T-helper 17 cell (primary cell): ENCODE measurements at places on chromosomes 6 and 20. TPM values are rescaled to one million over a fixed set of nuclear protein-coding genes. Genes with fewer than 3 reads are reported as not detected.

DNA sequence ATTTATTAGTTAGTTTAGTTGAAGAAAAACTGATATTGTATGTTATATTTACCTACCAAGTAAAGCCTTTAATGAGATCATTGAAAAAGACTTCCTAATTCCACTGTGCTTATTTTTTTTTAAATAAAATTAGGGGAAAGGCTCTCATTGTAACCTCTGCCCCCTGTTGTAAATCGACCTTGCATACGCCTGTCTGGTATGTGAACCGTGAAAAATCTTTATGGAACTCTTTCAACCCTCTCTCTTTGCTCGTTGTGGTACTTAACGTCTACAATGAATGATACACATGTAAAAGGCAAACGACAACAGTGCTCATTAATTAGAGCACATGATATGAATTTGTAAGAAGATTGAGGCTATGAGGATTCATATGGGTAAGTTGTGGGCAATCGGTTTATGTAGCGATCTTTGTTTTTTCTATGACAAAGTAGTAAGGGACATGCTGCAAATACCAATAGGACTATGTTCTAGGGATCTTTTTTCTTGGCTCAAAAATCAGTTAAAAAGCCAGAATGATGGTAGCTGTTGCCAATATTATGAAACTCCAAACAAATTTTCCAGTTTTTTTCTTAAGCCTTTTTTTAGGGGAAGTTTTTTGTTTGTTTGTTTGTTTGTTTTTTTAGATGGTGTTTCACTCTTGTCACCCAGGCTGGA is 119.0 kb upstream of the MCHR2 start:
- no peak overlapping the region for H3K4me3 ChIP-seq
- peaks cover 43% of the 10 kb centered on the region for H3K27me3 ChIP-seq
- H3K36me3 ChIP-seq: no peaks in the 10 kb centered on the region
- no peak overlapping the region for H3K27ac ChIP-seq

DNA sequence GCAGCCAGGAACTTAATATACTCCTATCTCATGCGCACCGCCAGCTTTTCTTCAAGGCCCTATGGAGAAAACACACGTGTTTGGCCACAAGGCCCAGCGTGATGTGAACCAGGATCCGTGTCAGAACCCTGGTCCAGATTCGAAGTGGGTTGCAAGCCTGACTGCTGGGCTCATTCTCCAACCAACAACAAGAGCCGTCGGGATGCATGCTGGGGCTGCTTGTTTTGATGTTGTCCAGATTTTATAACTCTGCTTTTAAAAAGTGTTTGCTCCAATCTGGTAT is 463 bp upstream of the SLC22A2 start:
- no peak for DNase-seq
- H3K4me1 ChIP-seq: no peaks in the 10 kb centered on the region
- no peak overlapping the region for H3K27ac ChIP-seq
- no peak overlapping the region for H3K4me3 ChIP-seq
- peaks cover 2% of the 10 kb centered on the region for H3K36me3 ChIP-seq
- H3K27me3 ChIP-seq: peaks cover 72% of the 10 kb centered on the region

FAXC gene
- not detected for total RNA-seq

PDE7B gene
- total RNA-seq: 0.18 TPM

PCK1 gene
- total RNA-seq: not detected

WDR46 gene
- 38.6 TPM for total RNA-seq

GRCh38 chr6:35165630-35166071 is 24.5 kb upstream of the TCP11 start:
- no peak for DNase-seq
- H3K4me3 ChIP-seq: no peak overlapping the region
- peaks cover 53% of the 10 kb centered on the region for H3K27me3 ChIP-seq

ARHGAP40 gene
- not detected for total RNA-seq

- no peaks in the 10 kb centered on the region for H3K36me3 ChIP-seq
- DNase-seq: no peak
- no peak overlapping the region for H3K27ac ChIP-seq
Observed at GRCh38 chr20:57713505-57713903, 3.7 kb upstream of the PMEPA1 start.

COX7A2 gene
- total RNA-seq: 189 TPM

DNA sequence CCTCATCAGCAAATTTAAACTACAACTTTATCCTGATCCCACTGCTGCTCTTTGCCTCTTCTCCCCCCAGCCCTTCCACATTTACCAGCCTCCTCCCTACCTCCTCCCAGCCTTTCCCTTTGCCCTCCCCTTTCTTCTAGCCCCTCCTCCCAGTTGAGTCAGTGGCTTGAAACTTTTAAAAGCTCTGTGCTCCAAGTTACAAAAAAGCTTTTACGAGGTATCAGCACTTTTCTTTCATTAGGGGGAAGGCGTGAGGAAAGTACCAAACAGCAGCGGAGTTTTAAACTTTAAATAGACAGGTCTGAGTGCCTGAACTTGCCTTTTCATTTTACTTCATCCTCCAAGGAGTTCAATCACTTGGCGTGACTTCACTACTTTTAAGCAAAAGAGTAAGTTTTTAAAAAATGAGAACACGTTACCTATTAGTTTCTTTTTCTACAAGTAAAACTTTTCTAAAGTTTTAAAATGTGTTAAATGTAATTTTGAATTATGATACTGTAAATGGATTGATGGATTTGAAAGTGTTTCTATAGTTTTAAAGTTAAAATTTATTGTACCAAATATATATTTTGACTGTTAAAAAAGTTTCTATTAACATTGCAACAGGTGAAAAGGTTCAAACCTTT is at the start of gene GJA1:
Gene GJA1 (plus strand): TSS at position 203 of the 626 bp plus-strand sequence. CDS start 11,202 bp downstream, outside the sequence.
- H3K4me3 ChIP-seq: peak within 1 kb of the TSS; percentile 92
- peaks cover 50% of the 10 kb centered on the region for H3K27me3 ChIP-seq
- no peak for DNase-seq
- no peak within 1 kb of the TSS for H3K27ac ChIP-seq

TBXT gene
- total RNA-seq: not detected

DNA sequence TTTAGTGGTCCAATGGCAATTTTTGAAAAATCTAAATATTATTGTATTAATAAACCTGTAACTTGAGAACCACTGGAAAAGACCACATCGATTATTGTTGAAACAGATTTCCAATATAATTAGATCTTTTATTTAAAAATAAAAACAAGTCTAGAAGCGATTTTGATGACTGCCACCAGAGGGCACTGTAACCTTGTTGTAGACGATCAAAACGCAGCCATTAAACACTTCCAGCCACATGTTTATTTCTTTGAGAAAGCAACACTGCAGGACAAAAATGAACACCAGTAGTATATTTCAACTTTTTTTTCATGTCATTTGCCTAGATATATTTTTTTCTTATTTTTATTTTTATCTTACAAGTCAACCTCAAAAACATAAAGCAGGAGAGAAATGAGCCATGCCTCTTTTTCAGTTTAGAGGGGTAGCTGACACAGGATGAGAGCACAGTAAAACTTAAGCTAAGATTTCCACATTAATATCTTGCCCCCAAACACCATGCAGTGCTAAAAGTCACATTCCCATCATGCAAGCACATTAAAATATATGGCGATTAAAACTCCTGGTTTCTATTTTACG is 115.4 kb downstream of the OPRM1 start:
- no peak overlapping the region for H3K4me3 ChIP-seq
- H3K27me3 ChIP-seq: peaks cover 8% of the 10 kb centered on the region
- H3K36me3 ChIP-seq: no peaks in the 10 kb centered on the region
- H3K27ac ChIP-seq: peak overlapping the region; percentile 96

PKIG gene
- 4.5 TPM for total RNA-seq

HRH3 gene
- total RNA-seq: not detected

DNA sequence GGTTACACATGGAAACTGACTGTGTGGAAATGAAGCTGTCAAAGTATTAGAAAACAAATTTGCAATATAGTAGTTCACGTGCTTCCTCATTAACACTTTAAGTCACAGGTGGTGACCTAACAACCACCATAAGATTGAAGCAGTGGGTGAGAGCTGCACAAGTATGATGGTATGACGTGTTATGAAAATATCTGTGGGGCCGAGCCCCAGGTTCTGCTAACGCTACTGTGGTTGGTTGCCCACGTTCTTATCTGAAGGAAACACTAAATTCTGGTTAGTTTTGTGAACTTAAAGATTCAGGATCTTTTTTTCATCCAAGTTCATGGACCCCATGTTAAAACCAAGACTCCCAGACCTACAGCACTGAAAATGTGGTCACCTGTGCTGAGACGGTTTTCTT is 243.0 kb upstream of the RIN2 start:
- no peaks in the 10 kb centered on the region for H3K36me3 ChIP-seq
- no peak for DNase-seq
- H3K27me3 ChIP-seq: no peaks in the 10 kb centered on the region
- no peak overlapping the region for H3K4me3 ChIP-seq

DNA sequence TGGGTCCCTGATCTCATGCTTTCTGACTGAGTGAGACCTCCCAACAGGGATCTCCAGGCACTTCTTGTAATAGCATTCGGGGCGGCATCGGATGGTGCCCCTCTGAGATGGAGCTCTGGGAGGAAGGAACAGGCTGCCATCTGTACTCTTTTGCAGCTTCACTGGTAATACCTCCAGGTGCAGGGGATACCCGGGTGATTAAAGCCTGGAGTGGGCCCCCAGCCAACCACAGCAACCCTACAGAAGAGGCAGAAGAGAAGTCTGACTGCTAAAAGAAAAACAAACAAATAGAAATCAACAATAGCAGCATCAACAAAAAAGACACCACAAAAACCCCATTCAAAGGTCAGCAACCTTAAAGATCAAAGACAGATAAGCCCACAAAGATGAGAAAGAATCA is 19.1 kb upstream of the PGK2 start:
- DNase-seq: no peak
- no peak overlapping the region for H3K4me3 ChIP-seq
- no peaks in the 10 kb centered on the region for H3K36me3 ChIP-seq
- no peaks in the 10 kb centered on the region for H3K4me1 ChIP-seq
- no peak overlapping the region for H3K27ac ChIP-seq
- no peaks in the 10 kb centered on the region for H3K27me3 ChIP-seq

ARMC12 gene
- total RNA-seq: 0.78 TPM

DNA sequence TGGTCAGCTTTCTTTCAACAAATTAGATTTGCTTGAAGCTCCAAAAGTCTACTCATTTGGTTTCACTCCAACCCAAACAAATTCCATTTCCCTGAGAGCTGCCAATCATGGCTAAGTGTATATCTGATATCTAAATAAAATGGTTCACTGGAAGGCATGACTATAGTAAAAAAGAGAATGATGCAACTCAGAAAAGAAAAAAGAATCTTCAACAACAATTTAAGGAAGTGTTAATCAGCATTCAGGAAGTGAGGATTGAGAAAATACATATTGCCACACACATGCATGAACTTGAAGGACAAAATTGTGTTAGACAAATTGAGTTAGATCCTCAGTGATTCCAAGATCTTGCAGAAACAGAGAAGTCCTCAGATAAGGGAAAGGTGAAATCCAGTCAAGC is 972.9 kb upstream of the FLRT3 start:
- H3K36me3 ChIP-seq: no peaks in the 10 kb centered on the region
- no peaks in the 10 kb centered on the region for H3K4me1 ChIP-seq
- no peak overlapping the region for H3K4me3 ChIP-seq
- H3K27me3 ChIP-seq: no peaks in the 10 kb centered on the region

DNA sequence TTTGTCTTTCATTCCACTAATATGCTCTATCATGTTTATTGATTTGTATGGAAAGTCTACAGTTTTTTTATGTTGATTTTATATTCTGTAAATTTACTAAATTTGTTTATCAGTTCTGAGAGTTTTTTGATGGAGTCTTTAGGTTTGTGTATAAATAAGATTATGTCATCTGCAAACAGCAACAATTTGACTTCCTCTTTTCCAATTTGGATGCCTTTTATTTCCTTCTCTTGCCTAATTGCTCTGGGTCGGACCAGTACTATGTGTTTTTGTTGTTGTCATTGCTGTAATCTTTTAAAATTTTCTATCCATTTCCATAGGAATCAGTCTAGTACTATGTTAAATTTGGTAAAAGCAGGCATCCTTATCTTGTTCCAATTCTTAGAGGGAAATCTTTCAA is 31.5 kb upstream of the POLR1H start:
- H3K27me3 ChIP-seq: no peaks in the 10 kb centered on the region
- H3K4me3 ChIP-seq: no peak overlapping the region
- H3K27ac ChIP-seq: no peak overlapping the region
- no peak for DNase-seq

PEX6 gene
- 10.2 TPM for total RNA-seq

DNA sequence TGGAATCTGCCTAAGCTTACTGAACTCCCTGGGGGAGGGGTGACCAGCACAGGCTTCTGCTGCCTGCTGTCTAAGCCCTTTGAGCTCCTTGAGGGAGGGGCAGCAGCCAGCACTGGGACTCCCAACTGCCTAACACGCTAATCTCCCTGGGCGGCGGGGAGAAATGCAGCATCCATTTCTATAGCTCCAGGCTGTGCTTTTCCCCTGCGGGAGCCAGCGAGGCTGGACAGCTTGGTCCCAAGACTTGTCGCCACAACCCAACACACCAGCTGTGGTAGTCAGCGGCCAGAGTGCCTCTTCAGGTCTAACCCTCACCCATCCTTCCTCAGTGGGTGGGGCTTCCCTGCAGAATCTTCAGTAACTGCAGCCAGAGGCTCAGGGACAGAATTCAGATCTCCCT is 64.6 kb downstream of the VGLL2 start:
- peaks cover 29% of the 10 kb centered on the region for H3K27me3 ChIP-seq
- H3K36me3 ChIP-seq: no peaks in the 10 kb centered on the region
- no peaks in the 10 kb centered on the region for H3K4me1 ChIP-seq
- H3K27ac ChIP-seq: no peak overlapping the region

DNA sequence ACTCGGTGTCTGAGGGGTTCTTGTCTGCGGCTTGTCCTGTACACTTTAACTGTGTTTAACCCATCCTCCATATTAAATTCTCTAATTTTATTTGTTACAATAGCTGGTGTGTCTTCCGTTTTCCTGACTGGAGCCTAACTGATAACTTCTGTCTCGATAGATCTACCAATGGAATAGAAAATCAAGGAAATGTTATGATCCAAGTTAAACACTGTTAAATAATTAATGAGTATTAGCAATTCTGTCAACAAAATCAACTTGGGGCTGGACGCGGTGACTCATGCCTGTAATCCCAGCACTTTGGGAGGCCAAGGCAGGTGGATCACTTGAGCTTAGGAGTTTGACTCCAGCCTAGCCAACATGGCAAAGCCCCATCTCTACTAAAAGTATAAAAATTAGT is 81.7 kb downstream of the DNAH8 start:
- DNase-seq: no peak
- H3K27ac ChIP-seq: no peak overlapping the region
- peaks cover 56% of the 10 kb centered on the region for H3K27me3 ChIP-seq
- H3K36me3 ChIP-seq: no peaks in the 10 kb centered on the region
- H3K4me3 ChIP-seq: no peak overlapping the region

CDSN gene
- total RNA-seq: not detected

DNA sequence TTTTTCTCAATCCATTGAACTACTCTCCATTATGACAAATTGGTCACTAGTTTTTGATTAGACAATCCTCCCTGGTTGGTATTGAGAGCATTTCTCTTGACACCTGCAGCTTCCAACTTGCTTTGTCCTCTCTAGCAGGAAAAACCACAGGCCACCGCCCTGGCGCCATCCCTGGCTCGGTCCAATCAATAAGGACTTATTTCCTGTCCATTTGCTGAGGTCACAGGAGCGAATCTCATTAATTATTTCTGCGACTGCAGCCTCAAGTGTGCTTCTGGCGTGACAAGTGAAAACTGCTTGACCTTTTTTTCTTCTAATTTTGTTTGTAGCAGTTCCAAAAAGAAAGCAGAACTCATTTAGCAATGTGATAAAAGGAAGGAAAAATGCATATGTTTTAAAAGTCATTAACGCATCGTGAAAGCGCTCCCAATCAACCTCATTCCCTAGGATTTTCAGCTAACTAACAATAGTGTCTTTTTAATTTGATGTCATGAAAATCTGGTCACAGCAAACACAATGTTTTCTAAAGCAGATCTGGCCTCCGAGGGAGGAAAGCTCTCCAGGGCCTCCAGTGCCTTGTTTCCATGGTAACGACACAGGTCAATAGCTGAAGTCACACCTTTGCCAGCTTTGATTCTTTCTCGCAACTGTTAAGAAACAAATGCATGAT is 39.0 kb upstream of the BEND3 start:
- H3K27me3 ChIP-seq: no peaks in the 10 kb centered on the region
- H3K36me3 ChIP-seq: peaks cover 5% of the 10 kb centered on the region
- DNase-seq: no peak
